ENCODE measurements at places on chromosomes 7 and 10.
A peak's percentile ranks its signal among the peaks of the same experiment; 100 is the strongest.

GRCh38 chr10:62903828-62904227, 87.7 kb upstream of the EGR2 start:
- DNase-seq: no peak

DNA sequence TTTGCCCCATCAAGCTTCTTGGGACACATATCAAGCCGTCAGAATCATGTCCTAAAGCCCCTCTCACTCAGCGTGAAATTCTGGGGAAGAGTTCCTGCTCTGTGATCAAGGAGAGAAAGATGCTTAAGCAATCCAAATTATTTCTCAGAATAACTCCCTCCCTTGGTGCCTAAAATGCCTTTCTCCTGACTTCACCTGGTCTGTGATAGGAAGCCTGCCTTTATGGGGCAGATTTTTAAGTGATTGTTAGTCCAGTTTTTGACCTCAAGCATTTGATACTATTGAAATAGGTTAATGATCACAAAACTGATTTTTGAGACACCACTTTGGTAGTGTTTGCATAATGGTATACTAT, 76.4 kb upstream of the MAGI2 start:
- DNase-seq: no peak

GRCh38 chr7:156305351-156305750, 335.2 kb upstream of the RNF32 start:
- DNase-seq: no peak

DNA sequence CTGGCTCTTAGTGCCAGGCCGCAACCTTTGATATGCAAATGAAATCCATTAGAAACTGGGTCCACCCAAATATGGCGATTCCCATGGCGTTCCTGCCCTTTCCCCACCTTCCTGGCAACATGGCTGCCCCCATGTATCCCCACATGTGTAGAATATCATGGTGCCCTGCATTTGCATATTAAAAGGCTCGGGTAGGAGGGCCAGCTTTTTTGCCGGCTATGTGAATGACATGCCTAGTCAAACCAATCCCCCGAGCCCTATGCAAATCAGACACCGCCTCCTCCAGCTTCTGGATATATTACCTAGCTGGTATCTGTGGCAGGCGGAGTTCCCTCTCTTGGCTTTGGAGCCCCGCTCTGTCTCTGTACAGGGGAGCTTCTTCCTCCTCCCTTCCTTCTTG, 18.3 kb downstream of the MMS19 start:
- DNase-seq: no peak

GRCh38 chr10:15897287-15897686, 37.0 kb upstream of the MINDY3 start:
- peak; percentile 22 for DNase-seq

- DNase-seq: no peak
Observed at GRCh38 chr7:110104243-110104642, 986.7 kb upstream of the LRRN3 start.

DNA sequence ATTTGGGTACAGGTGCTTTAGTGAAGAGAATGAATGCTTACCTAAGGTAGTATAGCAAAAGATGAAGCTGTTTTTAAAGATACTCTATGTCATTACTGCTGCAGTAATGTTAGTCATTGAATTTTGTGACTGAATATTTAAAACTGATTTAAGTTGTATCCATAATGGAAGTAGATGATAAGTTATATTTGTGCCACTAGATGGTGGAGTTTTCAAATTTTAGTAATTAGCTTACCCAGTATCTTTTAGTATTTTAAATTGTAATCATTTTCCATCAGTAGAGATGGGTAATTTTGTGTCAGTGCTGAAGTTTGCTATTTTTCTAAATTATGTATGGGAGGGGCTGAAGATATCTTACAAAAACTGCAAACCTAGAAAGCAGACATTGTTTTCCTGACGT, 25.2 kb downstream of the HBP1 start:
- DNase-seq: no peak

DNA sequence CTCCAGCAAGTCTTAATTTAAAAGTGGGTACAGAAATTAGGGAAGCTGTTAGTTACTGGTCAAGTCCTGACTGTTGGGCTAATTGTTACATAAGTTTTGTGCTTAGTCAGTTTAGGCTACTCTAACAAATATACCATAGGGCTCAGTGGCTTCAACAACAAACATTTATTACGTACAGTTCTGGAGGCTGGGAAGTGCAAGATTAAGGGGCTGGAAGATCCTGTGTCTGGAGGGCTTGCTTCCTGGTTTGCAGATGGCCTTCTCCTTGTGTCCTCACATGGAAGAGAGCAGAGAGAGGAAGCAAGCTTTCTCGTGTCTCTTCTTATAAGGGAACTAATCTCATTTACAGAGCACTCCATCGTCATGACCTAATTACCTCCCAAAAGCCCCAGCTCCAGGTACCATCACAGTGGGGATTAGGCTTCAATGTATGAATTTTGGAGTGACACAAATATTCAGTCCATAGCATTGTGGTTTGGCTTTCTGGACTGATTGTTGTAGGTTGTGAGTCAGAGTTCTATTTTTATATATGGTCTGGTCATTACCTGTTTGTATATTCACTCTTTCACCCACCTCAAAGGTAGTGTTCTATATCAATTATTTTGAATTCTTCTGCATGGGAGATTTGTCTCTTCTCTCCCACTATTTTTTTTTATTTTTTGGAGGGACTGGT, 17.1 kb downstream of the ST7 start:
- no peak for DNase-seq

GRCh38 chr10:121694966-121695643, 96.9 kb upstream of the FGFR2 start:
- DNase-seq: no peak

DNA sequence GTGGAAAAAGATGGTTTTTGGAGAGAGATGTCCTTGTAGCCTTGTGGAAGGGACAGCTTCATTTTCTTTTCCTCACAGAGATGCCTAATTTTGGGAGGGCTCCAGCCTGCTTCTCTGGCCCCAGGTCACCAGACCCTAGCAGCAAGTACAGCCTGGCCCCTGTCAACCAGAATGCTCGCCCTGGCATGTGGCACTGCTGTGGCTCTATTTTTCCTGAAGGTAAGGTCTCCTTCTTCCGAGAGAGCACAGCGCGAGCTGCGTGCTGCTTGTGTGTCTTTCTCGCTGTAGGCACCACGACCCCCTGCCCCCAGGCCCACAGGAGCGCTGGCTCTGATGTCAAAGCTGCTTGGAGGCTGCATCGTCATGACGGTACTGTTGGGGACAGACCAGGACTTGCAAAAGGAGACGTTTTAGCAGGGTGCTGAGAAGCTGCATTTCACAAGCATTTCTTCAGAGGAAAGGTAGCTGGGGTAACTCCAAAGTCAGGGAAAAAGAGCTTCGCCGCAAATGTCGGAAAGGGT, 58.7 kb downstream of the CLEC2L start:
- DNase-seq: no peak

DNA sequence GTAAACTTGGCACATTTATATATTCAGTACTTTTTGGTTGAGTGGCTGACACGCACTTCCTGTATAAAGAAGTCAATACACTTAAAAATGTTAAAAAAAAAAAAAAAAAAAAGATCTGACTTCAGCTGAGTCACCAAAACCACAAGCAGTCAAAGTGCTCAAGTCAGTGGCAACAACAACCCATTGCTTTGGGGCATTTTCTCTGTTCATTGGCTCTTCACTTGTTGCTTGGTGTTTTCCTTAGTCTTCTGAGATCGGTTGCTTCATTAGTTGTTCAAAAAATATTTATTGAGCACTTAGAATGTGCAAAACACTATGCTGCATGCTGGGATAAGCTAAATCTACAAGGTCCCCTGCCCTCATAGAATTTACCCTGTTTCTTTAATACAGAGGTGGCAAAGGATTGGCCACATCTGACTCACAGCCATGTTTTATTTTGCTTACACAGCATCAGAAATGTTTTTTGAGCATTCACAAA, 63.7 kb downstream of the ZNRF2 start:
- peak; percentile 93 for DNase-seq

DNA sequence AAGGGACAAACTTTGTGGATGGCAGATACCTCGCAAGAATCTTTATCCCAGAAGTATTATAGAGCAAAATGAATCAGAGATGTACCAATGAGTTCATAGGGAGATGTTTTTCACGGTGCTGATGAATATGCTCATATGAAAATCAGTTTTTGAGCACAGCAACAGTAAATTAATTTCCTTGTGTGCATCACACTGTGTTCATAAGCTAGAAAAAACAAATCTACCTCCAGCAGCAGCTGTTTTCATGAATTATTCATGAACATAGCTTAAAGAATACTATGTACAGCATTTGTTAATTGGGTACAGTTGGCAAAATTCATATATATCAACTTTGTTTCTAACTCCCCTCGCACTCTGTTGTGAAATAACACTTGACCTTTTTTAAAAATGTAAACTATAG, 809.8 kb downstream of the GRM8 start:
- no peak for DNase-seq

DNA sequence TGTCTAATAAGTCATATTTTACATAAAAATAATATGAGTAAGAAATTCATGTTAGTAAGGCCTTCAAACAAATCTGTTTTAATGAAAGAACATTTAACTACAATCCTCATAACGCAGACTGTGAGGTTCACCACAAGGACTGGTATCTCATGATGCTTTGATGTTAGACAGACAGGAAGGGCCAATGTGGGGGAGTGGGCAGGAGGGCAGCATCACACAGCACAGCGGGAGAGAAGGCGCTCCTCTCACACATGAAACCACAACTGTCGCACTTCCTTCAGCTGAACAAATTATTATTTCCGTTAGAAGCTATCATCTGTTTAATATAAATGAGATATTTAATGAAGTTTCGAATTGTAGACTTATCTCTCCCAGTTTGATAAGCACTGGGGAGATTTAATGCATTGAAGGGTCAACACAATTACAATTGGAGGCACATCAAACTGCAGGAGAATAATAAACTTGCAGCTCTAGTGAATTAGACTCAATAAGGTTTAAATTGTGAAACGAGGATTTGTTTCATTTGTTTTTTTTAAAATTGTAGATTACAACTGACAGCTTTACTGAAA, 466.1 kb downstream of the PARD3 start:
- DNase-seq: no peak

GRCh38 chr10:99524736-99525380, 7.9 kb upstream of the NKX2-3 start:
- DNase-seq: no peak

- no peak for DNase-seq
Observed at GRCh38 chr7:72394016-72394415, 18.1 kb downstream of the CALN1 start.

DNA sequence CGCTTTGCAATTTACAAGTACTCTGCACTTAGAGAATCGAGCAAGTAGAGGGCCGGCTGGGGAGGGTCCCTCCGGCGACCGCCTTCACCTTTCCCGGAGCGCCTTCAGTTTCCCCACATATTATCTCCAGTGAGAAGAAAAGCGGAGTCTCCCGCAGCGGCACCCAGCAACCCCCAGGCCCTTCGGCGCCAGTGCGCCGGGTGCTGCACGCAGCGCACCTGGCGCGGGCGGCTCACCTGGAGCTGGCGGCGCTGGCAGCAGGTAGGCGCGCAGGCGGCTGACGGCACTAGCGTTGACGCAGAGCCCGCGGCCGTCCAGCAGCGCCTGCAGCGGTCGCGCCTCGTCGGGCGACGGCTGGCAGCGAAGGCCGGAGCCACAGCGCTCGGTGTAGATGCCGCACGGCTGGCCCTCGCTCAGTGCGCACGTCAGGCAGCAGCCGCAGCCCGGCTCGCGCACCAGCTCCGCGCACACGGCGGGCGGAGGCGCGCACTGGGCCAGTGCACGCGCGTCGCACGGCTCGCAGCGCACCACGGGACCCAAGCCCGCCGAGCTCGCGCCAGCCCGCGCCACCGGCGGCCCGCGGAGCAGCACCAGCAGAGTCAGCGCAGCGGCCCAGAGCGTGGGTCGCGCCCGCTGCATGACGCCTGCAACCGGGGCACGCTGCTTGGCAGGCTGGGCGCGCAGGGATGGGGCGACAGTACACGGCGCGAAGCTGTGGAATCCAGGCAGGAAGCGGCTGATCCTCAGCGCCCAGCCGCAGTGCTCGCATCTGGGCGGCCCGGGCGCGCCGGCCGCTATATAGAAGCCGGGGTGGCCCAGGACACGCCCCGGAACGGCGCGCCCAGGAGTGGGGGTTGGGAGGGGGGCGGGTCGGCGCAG, at the start of gene IGFBP3:
TSS of gene IGFBP3 (minus strand) at position 771 of the 879 bp plus-strand sequence. CDS start at position 639, 132 bp downstream.
- peak; percentile 79 for DNase-seq
